ENCODE measurements at places on chromosomes 3 and 15.

DNA sequence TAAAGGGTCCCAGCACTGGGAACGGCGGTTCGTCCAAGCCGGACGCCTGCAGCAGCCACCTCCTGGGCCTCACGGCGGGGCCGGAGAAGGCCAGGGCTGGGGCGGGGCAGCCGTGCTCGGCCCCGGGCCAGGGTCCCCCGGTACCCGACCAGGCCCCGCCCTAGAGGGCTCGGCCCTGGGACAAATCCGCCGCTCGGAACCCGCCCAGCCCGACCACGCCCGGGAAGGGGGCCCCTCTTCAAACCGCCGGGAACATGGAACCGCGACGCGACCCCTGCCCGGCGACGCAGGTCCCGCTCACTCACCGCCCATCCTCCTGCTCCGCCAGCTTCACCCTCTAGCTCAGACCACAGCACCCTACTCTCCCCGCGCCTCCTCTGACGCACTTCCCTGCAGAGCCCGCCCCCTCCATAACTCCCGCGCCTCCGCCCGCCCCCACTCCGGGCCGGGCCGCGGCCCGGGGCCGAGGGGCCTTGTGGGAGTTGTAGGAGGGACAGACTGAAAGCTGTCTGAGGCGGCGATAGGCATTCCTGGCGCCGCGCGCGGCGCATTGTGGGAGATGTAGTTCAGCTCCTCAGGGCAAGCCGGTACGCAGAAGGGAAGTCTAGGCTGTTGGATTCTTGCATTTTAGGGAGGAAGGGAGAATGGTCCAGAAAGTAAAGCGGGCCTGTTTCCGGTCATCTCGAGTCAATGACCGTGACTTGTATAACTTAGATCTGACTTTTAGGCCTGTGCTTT is at the start of gene CLDND1:
Gene CLDND1, minus strand, starts transcription at position 359 of the 738 bp plus-strand sequence. CDS start 1,478 bp downstream, outside the sequence.
- peak; percentile 92 for DNase-seq

DNA sequence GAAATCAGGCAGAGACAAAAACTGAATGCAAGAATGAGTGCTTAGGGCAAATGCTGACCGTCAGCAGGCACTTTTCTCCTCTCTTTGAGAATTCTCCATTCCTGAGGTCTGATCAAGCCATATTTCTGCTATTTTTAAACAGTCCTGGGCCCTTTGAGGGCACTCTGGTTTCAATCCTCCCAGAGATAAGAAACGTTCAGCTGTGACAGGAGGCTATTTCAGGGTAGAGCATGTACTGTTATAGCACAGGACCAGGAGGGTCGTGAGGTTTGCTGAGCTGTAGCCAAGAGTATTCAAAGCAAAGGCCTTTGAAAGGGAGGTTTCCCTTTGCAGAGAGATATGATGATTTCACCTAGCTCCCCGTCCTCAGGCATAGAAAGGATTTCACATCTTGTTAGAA is 39.6 kb upstream of the PDZRN3 start:
- no peak for DNase-seq

DNA sequence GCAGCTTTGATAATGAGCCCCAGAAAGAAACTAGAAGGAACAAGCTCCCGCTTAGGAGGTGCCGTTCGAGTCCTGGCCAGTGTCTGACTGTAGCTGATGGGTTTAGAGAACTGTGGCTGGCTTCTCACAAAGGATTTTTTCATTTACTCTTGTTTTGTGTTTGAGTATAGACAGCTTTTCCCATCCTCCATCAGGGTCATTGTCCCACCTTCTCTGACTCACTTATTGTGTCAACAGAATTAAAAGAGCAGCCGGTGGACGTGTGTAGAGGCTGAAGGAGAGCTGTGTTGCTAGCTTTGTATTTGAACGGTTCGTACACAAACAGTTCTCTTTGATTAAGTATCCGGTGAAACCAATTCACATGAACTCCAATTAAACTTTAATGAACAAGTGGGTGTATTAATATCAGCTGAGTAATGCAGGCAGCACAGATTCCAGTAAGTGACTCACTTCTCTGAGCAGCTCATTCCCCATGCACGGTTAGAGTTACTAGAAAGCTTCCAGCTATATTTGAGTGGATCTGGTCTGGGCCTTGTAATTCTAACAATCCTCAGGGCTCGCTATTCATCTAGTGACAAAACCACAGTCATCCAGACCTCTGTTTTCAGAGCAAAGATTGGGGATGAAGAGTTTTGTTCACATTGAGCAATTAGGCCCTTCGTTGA is 141.0 kb downstream of the LPP start:
- DNase-seq: no peak

DNA sequence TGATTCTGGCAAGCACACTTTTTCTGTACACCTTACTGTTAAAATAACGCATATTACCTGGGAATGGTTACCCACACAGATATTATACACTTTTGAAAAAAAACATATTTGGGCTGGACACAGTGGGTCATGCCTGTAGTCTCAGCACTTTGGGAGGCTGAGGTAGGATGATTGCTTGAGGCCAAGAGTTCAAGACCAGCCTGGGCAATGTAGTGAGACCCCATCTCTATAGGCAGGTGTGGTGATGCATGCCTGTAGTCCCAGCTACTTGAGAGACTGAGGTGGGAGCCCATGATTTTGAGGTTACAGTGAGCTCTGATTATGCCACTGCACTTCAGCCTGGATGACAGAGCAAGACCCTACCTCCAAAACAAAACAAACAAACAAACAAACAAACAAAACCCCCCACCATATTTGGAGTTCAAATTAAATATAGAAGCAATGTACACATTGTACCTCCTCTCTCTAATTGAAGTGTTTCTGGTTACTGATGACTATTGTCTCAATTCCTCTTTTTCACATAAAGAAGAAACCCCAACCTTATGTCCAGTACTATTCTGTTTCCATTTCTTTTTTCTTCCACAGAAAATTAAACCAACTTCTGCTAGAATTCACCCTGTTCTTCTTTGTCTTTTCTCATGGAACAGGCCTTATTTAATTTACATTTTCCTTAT is 152.6 kb upstream of the UMPS start:
- DNase-seq: no peak

DNA sequence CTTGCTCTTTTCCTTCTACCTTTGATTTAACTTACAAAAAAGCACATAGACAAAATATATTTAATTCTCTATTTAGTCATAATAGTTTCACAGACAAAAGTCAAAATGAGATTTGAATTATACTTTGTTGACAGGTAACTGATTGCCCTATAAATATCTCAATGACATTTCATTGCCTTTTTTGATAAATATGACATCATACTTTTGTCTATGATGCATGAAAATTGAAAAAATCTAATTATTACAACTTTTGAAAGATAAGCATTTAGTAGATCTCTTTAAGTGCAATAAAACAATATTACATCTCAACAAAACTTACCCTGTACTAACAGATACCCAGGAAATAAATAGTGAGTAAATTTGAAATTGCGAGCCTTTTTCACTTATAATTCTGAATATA is 147.9 kb downstream of the SERPINI1 start:
- no peak for DNase-seq

DNA sequence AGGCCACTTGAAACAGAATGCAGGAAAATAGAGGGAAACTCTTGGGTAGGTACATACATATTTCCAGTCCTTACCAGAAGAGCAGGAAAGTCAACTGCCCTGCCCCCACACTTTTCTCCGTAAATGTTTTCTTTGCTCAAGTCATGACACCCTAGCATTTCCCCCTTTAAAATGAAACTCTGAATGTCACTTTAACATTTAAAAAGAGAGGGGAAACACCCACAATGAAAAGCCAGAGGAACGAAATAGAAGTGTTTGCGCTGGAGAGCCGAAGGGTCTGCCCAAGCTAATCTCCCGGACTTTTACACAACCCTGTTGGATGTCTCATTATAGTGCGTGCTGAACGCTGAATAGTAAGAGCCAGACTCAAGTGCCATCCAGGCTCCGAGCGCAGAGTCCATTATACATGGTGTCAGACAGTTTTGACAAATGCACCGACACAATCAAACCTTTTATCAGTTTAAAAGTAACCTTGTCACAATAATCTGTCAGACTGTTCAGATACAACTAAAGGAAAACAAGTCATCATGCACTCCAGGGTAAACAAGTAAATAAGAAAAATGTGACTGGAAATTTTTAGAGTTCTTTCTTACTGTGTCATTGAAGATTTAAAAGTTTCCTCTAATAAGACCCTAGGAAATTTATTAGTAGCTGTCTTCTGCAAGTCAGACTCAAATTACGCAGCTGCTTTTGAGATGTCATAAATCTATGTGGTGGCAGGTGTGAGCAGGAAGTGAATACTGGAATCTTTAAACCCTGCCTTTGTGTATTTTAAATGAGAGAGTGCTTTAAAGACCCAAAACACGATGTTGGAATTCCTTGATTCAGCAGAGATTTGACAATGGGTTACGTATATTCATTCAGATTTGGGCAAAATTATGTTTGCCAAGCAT is 159.8 kb downstream of the RBMS3 start:
- DNase-seq: no peak

GRCh38 chr3:65647369-65647768 is 391.3 kb downstream of the MAGI1 start:
- DNase-seq: no peak

GRCh38 chr15:96702589-96702988 is 372.1 kb downstream of the NR2F2 start:
- no peak for DNase-seq

DNA sequence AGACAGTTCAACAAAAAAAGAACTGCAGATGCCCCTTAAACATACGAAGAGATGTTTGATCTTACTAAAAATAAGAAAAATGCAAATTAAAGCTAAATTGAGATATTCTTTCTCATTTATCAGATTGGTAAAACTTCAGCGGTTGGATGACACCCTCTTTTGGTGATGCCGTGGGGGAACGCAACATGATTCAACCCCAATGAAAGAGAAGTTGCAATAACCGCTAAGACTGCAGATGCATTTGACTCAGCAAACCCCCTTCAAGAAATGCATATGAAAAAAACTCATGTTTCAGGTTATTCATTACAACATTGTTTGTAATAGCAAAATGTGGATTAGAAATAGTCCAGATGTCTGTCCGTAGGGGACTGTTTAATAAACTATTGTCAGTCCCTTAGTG is 3.6 kb downstream of the KLHL6 start:
- no peak for DNase-seq

GRCh38 chr3:134201201-134202130 is 49.2 kb downstream of the RYK start:
- DNase-seq: no peak
